ENCODE measurements at places on chromosomes 2 and 18.

- DNase-seq = no peak
These were observed 36.1 kb downstream of the ASXL2 start for GRCh38 chr2:25842155-25842554.

- DNase-seq = no peak
These were observed 86.2 kb downstream of the METTL8 start for GRCh38 chr2:171347591-171348032.

DNA sequence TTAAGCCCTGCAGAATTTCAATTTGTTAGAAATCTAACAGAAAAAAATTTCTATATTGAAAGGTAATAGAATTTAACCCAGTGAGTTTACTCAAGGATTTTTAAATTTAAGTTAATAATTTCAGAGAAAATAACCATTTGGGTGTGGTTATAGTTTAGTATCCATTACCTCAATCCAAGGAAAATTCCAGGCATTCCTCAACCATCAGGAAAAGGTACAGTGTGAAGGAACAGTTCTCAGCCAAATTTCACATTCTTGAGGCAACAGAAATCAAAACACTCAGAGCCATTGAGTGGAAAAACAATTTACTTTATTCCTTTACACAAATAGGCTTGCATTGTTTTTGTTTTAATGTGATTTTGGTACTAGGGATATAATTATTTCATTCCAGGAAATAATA lies 45.6 kb downstream of the ONECUT2 start:
- DNase-seq = no peak

DNA sequence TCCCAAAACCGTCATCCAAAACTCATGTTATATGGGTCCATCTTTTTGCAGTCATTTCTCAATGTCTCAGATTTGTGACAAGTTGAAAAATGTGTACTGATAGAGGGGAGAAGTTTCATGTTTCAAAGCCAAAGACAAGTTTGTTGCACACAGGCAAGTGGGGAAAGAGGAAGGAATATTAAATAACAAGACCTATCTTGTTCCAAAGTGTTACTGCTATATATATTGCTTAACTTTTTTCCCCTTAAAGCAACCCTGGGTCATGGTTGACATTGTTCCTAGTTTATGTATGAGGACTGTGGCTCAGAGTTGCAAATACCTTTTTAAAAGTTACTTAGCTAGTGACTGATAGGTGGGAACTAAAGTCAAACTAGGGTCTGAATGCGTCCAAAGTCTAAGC lies 1.7 kb downstream of the ITGA4 start:
- DNase-seq = no peak

- DNase-seq = no peak
These were observed 58.6 kb upstream of the NYAP2 start for GRCh38 chr2:225340923-225341322.

GRCh38 chr2:214126135-214126534 lies 284.7 kb upstream of the VWC2L start:
- DNase-seq = no peak

Measured in thymus (tissue), 14 donors.